ENCODE measurements at places on chromosomes 7 and 10.

- DNase-seq: no peak
Measured at GRCh38 chr10:43078986-43079273, 2.1 kb downstream of the RET start.

DNA sequence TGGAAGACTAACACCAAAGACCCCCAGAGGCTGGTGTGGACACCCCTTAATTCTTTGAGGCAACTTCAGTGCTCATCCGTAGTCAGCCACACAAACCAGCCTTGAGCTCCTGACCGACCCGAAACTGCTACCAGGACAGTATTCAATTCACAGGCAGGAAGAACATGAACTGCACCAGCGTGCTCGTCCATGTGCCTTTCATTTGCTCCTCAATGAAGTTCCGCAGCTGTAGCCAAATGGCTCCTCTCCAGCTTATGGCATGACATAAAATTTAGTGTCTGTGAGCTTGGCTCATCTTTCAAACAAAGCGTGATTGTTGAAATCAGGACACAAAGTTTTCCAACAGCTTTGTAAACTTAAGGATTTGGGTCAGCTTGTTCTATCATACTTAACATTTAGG is 144.1 kb upstream of the FAM171A1 start:
- DNase-seq: no peak

GRCh38 chr10:64379898-64380297 is 858.7 kb downstream of the REEP3 start:
- no peak for DNase-seq

- DNase-seq: no peak
Measured at GRCh38 chr7:77894574-77895091, 96.1 kb downstream of the PHTF2 start.

DNA sequence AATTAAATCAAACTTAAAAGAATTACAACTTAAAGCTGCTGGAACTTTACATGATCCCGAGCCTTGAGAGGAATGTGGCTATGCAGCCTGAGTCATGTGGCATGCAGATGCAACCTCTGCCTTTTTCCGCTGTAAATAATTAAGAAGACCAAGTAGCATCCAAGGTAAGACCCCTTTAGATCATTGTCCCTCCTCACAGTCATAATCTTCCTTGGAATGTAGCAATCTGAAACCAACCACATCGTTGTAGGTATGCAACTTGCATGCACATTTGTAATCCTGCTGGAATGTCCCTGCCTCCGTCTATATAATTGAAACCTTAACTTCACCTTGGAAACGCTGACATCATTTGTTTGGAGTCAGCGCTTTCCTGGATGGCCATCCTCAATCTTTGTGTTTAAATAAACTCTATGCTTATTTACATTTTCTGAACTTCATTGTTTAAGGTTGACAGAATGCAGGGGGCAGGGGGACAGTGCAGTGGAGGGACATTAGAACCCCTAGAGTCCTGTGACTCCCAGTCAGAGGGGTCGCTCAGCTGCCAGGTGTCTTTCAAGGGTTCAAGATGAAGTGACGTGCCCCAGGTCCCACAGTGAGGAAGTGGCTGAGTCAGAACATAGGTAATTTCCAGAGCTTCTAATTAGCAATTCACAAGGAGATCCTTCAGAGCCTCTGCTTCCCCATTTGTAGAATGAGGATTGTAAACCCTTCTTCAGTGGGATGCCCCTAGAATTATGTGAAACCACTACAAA is 110.7 kb downstream of the RALA start:
- no peak for DNase-seq

DNA sequence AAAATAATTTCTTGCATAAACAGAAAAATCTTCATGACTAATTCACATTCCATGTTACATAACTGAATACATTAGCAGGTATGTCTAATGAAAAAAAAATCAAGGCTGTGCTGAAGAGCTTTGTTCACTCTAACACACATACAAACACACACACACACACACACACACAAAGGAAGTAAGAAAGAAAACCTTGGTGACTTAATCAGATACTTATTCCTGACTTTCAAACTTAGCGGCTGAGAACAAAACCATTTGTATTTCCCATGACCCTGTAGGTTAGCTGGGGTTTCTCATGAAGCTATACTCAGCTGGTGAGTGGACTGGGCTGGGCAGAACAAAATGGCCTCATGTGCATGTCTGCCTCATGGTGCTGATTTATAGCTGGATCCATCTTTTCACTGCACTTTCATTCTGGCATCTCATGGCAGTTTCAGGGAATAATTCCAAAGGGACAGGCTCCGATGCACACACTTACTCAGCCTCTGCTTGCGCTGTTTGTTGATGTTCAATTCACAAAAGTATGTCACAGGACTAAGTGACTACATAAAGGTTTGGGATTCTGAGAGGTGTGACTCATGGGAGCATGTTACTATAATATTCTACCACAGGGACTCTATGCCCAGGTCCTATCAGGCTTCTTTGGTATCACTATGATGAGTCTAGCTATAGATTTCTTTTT is 161.2 kb downstream of the PCLO start:
- no peak for DNase-seq

- DNase-seq: no peak
Measured at GRCh38 chr7:153401795-153402720, 642.5 kb downstream of the ACTR3B start.

- no peak for DNase-seq
Measured at GRCh38 chr7:71486856-71487628, 355.1 kb downstream of the GALNT17 start.

DNA sequence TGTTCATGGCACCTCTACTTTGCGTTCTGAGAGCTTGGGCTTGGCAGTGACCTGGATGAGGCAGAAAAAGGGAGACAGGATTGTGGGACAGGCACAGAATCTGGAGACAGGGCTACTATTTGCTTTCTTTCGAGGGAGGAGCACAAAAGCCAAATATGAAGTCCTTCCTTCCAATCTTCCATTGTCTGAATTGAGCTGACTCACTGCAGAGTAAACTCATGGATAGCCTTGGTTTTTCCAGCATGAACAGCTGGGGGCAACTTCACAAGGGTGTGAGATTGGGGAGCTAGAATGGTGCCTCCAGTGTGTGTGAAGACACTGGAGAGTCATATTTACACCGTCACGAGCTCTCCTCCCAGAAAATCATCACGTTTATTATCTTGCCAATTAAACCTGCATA is 55.6 kb upstream of the NRP1 start:
- no peak for DNase-seq

DNA sequence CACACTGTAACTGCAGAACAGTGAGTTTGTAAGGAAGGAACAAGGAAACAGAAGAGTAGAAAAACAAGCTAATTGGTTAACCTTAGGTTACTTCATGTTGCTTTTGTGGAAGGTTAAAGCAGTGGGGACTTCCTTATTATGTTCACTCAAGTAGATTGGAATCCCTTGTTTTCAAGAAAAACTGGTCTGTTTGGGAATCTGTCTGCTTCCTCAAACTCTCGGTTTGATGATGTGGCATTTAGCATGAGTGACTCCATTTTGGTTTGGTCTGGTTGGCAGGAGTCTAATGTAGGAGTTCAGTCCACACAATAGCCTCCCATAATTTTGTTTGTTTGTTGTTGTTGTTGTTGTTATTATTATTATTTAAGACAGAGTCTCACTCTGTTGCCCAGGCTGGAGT is 3.8 kb upstream of the TRIM56 start:
- no peak for DNase-seq

- DNase-seq: no peak
Measured at GRCh38 chr7:85177316-85177715, 9.5 kb downstream of the SEMA3D start.

DNA sequence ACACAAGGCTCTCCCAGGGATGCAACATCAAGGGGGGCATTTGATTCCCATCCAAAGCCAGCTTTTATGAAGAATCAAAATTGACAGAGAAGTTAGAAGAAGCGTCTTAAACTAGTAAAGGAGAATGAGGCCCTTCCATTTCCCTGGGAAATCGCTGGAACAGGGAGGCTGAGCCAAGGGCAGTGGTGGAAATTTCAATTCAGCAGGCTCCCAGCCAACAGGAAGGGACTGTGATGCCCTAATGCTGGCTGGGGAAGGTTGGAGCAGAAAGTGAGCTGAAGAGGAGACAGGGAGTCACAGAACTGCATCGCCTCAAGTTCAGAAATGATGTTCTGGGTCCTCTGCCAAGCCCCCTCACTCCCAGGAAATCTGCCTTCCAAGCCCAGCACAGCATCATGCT is 517.3 kb downstream of the GRID1 start:
- no peak for DNase-seq

- no peak for DNase-seq
Measured at GRCh38 chr10:3527869-3528268, 257.1 kb downstream of the KLF6 start.
